ENCODE measurements at places on chromosomes 5 and 9. TPM values are rescaled to one million over a fixed set of nuclear protein-coding genes. Genes with fewer than 3 reads are reported as not detected.

The MVB12B gene
- 15.5 TPM for total RNA-seq

The PTGR1 gene
- total RNA-seq: 50.7 TPM

The INSL6 gene
- not detected for total RNA-seq

The ZNF618 gene
- 17.3 TPM for total RNA-seq

The SPINK13 gene
- not detected for total RNA-seq

The PCDHB11 gene
- total RNA-seq: 2.0 TPM

The AQP7 gene
- total RNA-seq: 4.7 TPM

The ALDH1A1 gene
- total RNA-seq: 323 TPM

The EDIL3 gene
- 2.5 TPM for total RNA-seq

The CCL28 gene
- 29.2 TPM for total RNA-seq

The REEP2 gene
- total RNA-seq: 3.6 TPM

The CD180 gene
- total RNA-seq: 0.88 TPM

The CCL21 gene
- total RNA-seq: 196 TPM

DNA sequence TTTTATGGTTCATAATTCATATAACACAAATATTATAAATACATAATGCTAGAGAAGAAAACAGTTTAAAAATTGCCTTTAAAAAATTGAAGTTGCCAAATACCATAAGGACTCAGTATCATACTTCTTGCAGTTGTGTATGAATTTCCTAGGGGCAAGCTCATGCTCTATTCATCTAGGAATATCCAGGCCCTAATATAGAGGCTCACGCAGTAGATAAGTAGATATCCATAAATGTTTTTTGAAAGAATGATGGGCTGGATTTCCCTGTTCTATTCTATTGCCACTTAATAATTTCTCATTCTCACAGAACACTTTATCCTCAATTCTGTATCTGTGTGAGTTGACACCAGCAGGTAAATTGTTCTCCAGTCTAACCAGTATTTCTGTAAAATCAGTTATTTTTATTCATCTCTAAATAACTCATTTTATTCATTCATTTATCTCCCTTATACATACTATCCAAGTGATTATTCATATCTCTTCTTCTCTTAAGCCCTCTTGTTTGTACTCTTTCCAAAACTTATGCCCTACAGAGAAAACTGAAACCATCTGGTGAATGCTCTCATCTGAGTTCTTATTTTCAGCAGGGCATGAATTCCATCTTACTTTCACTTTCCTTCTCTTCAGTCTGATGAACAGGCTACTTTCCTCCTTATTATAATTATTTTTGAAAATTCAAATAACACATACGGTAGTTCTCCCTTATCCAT lies 97.1 kb downstream of the SLC44A1 start:
- H3K4me3 ChIP-seq: no peak overlapping the region
- H3K4me1 ChIP-seq: peaks cover 5% of the 10 kb centered on the region
- H3K27ac ChIP-seq: no peak overlapping the region
- no peaks in the 10 kb centered on the region for H3K36me3 ChIP-seq

DNA sequence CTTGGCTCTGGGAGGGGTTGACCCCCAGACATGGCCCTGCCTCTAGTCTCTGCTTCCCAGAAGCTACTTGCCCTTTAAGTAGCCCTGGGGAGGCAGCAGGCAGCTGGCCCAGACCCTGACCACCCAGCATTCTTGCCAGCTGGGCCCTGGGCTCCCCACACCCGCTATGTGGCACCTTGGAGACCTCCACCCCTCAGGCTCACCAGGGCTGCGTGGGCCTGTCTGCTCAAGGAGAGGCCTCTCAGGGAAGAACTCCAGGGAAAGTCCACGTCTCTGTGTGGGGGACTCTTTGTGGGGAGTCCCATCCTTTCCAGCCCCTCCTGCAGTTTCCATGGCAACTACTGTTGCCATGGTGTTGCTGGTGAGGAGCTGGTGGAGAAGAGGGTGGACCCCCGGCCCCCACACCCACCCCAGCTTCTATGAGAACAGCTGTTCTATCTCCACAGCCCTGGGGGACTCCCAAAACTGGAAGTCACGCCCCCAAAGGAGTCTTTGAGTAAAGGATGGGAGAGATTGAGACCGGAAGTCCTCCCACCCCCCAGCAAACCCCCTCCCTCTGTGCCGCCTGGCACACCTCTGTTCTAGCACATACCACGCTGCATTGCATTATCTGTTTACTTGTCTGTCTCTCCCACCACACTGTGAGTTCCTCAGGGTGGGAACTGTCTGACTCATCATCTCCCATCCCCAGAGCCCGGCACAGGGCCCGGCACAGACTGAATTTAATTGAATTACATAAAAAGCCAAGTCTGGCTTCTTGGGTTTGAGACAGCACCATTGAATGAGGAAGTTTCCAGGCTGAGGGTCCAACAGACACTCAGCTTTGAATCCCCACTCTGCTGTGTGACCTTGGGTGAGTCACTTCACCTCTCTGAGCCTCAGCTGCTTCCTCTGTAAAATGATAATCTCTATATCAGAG lies 12.6 kb downstream of the DNM1 start:
- no peaks in the 10 kb centered on the region for H3K27me3 ChIP-seq
- DNase-seq: no peak
- peaks cover 10% of the 10 kb centered on the region for H3K4me1 ChIP-seq
- H3K4me3 ChIP-seq: no peak overlapping the region

GRCh38 chr5:141757402-141757801 lies 75.4 kb upstream of the ARAP3 start:
- H3K36me3 ChIP-seq: no peaks in the 10 kb centered on the region
- no peak overlapping the region for H3K27ac ChIP-seq
- H3K27me3 ChIP-seq: no peaks in the 10 kb centered on the region

DNA sequence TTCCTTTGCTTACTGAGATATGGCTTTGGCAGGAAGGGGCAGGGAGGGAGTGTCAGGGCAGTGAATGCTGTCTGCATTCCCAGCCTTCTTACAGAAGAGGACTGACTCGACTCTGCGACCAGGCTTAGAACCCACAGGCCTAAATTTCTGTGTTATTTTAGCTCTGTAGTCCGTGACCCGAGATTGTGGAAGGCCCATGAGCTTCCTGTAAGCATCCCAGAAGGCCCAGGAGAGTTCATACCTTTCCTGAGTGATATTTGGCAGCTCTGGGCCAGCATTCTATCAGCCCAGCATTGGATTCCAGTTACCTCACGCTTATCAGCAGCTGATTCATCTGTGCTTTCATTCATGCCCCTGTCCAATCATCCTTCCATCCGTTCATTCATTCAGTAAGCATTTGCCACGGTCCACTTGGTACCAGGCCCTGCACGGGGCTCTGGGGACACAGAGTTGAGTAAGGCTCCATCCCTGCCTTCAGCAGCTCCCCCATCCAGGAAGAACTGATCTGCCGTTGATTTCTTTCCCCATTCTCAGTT lies 28.2 kb upstream of the RPL26L1 start:
- H3K27ac ChIP-seq: peak overlapping the region; percentile 21
- H3K4me1 ChIP-seq: peaks cover 4% of the 10 kb centered on the region
- H3K27me3 ChIP-seq: no peaks in the 10 kb centered on the region
- H3K4me3 ChIP-seq: no peak overlapping the region
- H3K36me3 ChIP-seq: peaks cover 10% of the 10 kb centered on the region
- DNase-seq: peak; percentile 48

- peaks cover 2% of the 10 kb centered on the region for H3K4me1 ChIP-seq
- H3K27ac ChIP-seq: no peak overlapping the region
- H3K27me3 ChIP-seq: no peaks in the 10 kb centered on the region
- no peak for DNase-seq
- H3K36me3 ChIP-seq: no peaks in the 10 kb centered on the region
These were observed 7.3 kb downstream of the GCNT4 start for GRCh38 chr5:75045071-75045470.

DNA sequence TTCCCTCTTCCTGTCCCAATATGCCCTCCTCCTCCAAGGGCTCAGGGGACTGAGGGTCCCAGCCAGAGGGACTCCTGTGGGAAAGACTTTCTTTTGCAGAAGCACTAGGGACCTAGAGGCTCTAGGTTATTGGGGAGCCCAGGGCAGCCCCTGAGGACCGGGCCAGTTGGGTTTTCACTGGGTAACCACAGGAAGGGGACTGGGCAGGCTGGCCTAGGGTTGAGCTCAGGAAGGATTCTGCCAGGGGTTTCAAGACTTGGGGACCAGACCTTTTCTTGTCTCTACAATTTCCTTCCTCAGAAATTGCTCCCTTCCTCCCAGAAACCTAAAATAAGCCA lies 24.4 kb upstream of the HMCN2 start:
- peaks cover 55% of the 10 kb centered on the region for H3K4me1 ChIP-seq
- H3K4me3 ChIP-seq: no peak overlapping the region
- H3K27ac ChIP-seq: peak overlapping the region; percentile 45
- H3K36me3 ChIP-seq: no peaks in the 10 kb centered on the region
- no peak for DNase-seq

- DNase-seq: no peak
- no peak overlapping the region for H3K4me3 ChIP-seq
- H3K4me1 ChIP-seq: no peaks in the 10 kb centered on the region
- H3K27ac ChIP-seq: no peak overlapping the region
- no peaks in the 10 kb centered on the region for H3K27me3 ChIP-seq
These were observed 272.9 kb upstream of the RIOK2 start for GRCh38 chr5:97455996-97456395.

DNA sequence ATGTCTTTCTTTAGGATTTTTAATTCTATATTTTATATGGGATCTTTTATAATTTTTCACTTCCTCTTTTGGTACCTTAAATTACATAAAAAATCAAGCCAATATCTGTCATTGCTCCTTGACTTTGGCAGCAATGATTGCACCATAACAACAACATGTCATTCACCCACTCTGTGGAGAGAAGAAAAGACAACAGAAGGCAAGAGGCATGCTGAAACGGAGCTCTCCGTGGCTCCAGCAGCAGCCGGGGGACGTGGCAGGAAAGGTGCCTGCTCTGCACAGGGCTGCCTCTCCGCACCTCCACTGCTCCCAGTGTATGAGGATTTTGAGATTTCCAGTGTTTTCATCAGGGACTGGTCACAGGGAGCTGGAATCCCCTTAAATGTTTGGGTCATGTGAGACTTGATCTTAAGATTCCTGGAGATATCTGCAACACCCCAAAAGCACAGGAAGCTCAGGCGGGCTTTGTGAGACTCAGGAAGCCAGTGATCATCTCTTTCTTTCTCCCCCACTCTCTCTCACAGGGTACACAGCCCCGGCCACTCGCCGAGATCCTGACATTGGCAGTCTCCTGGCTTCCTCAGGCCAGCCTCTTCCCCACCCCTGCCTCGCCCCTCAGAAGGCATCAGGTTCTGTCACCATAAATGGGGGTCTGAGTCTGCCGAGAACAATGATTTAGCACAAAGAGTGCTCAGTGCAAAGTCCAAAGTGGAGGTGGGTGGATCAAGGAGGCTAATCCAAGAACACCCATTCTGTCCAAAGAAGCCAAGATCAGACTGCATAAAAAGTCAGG lies 74.6 kb downstream of the ACTL7B start:
- H3K4me1 ChIP-seq: peaks cover 5% of the 10 kb centered on the region
- H3K4me3 ChIP-seq: no peak overlapping the region
- no peaks in the 10 kb centered on the region for H3K27me3 ChIP-seq
- DNase-seq: peak; percentile 20
- H3K36me3 ChIP-seq: no peaks in the 10 kb centered on the region

- no peaks in the 10 kb centered on the region for H3K4me1 ChIP-seq
- H3K4me3 ChIP-seq: no peak overlapping the region
- no peaks in the 10 kb centered on the region for H3K36me3 ChIP-seq
- no peaks in the 10 kb centered on the region for H3K27me3 ChIP-seq
- DNase-seq: no peak
These were observed 94.1 kb upstream of the ITGA2 start for GRCh38 chr5:52895075-52895474.

DNA sequence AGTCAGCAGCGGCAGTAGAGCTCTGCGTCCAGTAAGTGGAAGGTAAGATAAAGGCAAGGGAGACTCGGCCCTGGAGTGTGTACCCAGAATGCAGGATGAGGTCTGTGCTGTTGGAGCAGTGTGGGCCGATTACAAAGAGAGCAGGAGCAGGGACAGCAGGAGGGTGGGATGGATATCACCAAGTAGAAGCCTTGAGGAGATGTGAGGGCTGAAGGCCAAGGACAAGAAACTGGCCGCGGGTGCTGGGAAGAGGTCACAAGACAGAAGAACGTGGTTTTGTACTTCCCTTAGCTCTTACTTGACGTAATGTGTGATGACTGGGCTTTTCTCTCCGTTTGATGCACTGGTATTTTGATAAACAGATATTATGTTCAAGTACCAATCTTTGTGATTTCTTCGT lies 43.7 kb downstream of the OR2V1 start:
- H3K36me3 ChIP-seq: no peaks in the 10 kb centered on the region
- no peak overlapping the region for H3K27ac ChIP-seq
- H3K4me1 ChIP-seq: no peaks in the 10 kb centered on the region
- no peak for DNase-seq
- no peaks in the 10 kb centered on the region for H3K27me3 ChIP-seq

GRCh38 chr5:178590141-178590923 lies at the start of gene COL23A1:
Gene COL23A1, minus strand, starts transcription at chr5:178590393.
- H3K4me1 ChIP-seq: peaks cover 38% of the 10 kb centered on the region
- H3K4me3 ChIP-seq: peak within 1 kb of the TSS; percentile 10
- peaks cover 3% of the 10 kb centered on the region for H3K36me3 ChIP-seq
- DNase-seq: peak; percentile 86
- H3K27ac ChIP-seq: peak within 1 kb of the TSS; percentile 84

DNA sequence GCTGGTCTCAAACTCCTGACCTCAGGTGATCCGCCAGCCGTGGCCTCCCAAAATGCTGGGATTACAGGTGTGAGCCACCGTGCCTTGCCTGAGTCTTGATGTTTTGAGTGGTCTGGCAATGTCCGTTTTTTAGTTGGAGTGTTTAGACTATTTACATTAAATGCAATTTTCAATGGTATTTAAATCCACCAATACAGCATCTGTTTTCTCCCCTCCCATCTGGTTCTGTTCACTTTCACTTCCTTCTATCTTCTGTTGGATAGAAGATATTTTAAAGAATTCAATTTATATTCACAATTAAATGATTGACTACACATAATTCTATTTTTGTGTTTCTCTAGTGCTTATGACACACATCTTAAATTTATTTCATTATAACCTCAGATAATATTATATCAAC lies 26.0 kb upstream of the PCAT7 start:
- no peak overlapping the region for H3K27ac ChIP-seq
- no peaks in the 10 kb centered on the region for H3K4me1 ChIP-seq
- no peak overlapping the region for H3K4me3 ChIP-seq
- DNase-seq: no peak

- no peak for DNase-seq
- no peaks in the 10 kb centered on the region for H3K36me3 ChIP-seq
- peaks cover 7% of the 10 kb centered on the region for H3K4me1 ChIP-seq
- no peaks in the 10 kb centered on the region for H3K27me3 ChIP-seq
- H3K4me3 ChIP-seq: no peak overlapping the region
These were observed 33.9 kb downstream of the PTBP3 start for GRCh38 chr9:112299514-112299913.
